ENCODE measurements at places on chromosomes 13 and 19. TPM values are rescaled to one million over a fixed set of nuclear protein-coding genes. Genes with fewer than 3 reads are reported as not detected.

DNA sequence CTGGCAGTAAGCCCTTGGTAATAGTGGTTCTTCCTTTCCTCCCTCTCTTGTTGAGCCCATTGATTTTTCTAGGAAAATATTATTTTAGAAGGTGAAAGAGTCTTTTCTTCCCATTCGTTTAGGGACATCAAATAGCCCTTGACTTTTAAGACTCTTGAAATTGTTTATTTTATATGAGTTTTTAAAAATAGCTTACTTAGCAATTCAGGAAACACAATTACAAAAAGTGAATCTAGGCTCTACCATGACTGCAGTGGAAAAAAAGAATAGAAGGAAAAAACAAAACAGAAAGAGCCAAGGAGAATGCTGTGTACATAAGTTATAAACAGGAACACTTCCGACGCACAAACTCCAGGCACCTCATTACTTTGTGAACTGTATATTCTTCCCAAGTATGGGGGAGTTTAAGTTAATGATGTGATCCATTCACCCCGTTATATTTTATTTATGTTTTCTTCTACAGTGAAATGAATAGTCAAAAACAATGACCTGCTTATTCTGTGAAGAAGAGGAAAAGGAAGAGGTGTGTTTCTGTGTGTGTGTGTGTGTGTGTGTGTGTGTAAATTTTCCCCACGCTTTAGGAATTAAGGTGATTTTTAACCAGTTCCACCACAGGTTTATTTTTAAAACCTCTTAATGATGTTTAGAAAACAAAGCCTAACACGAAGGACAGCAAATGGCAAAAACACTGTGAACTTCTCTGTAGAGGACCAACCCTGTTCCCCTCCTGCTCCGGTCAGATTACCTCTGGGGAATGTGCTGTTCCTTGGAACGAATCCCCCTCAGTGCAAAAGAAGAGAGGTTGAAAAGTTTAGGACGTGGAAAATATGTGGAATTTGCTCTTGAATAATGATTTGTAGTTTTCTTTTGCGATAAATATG, 266.3 kb downstream of the KLF5 start:
- no peak for DNase-seq

GRCh38 chr19:12778017-12778904, 2.9 kb upstream of the HOOK2 start:
- peak; percentile 91 for DNase-seq

DNA sequence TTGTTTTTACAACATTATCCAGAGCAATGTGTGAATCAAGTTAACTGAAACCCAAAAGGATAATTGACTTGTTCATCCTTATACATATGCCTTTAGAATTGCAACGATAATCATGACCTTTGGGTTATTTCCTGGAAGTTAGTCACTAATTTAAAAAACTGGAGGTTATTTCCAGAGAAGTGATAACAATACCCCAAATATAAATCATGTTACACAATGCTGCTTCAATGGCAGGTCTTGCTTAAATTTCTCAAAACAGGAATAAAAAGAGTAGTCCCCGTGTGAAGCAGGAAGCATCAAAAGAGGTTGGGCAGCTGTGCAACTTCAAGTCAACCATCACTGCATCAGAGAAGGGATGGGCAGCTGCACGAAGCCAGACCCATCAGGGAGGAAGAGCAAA, 134.4 kb downstream of the EFNB2 start:
- DNase-seq: no peak

Gene KDELR1
- 113 TPM for total RNA-seq

- no peak for DNase-seq
Measured at GRCh38 chr19:7541475-7541824, 5.9 kb downstream of the PNPLA6 start.

DNA sequence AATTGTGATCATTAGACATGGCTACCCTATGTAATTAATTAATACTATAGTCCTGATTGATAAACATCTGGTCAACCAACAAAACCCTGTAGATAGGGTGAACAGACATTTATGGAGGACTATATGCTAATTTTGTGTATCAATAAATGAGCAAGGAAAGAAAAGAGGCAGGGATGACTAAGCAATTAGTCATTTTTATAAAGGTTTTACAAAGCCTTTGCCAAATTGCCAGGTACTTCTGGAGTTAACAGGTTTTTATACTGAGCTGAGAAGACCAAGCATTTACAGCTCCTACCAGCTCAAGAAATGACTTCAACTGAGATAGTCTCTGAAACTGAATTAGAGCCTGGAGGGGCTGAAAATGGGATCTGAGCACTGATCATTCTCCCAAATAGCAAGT, 186.8 kb upstream of the PRR20A start:
- no peak for DNase-seq

Gene PSG5
- total RNA-seq: not detected

- DNase-seq: no peak
Measured at GRCh38 chr13:110593430-110594130, 21.8 kb upstream of the NAXD start.

Gene MYH14
- 26.4 TPM for total RNA-seq

Gene CYP4F2
- not detected for total RNA-seq

- DNase-seq: no peak
Measured at GRCh38 chr19:56110515-56111448, 10.3 kb downstream of the ZNF787 start.

- DNase-seq: no peak
Measured at GRCh38 chr13:67186995-67187569, 43.1 kb downstream of the PCDH9 start.

GRCh38 chr19:7142771-7143170, 73.3 kb downstream of the ZNF557 start:
- DNase-seq: no peak

DNA sequence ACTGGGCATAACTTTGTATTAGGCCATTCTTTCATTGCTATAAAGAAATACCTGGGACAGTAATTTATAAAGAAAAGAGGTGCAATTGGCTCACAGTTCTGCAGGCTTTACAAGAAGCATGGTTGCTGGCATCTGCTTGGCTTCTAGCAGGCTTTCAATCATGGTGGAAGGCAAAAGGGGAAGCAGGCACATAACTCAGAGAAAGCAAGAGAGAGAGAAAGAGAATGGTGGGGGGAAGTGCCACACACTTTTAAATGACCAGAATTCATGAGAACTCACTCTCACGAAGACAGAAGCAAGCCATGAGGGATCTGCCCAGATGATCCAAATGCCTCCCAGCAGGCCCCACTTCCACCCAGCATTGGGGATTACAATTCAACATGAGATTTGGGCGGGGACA, 179.7 kb downstream of the SPRY2 start:
- no peak for DNase-seq

Gene RPS16
- 1,454 TPM for total RNA-seq

DNA sequence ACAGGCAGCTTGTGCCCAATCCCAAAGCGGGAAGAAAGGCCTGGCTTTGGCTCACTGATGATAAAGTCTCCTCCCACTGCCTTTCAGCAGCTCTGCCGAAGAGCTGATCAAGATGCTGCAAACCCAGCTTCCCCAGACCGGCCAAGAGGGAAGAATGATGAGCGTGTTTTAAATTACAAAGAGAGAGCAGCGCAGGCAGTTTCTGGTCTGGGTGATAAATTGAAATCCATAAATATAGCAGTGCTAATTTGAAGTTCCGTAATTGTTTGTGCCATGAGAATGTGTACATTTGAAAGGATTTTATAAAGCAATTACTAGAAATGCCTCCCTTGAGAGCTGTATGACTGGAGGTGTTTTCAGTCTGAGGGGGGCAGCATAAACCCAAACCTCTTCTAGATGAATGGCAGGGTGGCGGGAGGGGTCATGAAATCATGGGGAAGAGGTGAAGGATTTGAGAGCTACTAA, 171.8 kb downstream of the STK24 start:
- no peak for DNase-seq

Gene AMH
- total RNA-seq: 0.93 TPM

GRCh38 chr19:4618019-4618418, 21.3 kb upstream of the TNFAIP8L1 start:
- DNase-seq: no peak

Gene ENOX1
- 8.2 TPM for total RNA-seq

All from mesenteric fat pad (tissue), 1 donor.